ENCODE measurements at places on chromosomes 16 and 17. TPM values are rescaled to one million over a fixed set of nuclear protein-coding genes. Genes with fewer than 3 reads are reported as not detected.

- no peak for DNase-seq
Observed at GRCh38 chr17:1725642-1726511, 1.4 kb downstream of the WDR81 start.

DNA sequence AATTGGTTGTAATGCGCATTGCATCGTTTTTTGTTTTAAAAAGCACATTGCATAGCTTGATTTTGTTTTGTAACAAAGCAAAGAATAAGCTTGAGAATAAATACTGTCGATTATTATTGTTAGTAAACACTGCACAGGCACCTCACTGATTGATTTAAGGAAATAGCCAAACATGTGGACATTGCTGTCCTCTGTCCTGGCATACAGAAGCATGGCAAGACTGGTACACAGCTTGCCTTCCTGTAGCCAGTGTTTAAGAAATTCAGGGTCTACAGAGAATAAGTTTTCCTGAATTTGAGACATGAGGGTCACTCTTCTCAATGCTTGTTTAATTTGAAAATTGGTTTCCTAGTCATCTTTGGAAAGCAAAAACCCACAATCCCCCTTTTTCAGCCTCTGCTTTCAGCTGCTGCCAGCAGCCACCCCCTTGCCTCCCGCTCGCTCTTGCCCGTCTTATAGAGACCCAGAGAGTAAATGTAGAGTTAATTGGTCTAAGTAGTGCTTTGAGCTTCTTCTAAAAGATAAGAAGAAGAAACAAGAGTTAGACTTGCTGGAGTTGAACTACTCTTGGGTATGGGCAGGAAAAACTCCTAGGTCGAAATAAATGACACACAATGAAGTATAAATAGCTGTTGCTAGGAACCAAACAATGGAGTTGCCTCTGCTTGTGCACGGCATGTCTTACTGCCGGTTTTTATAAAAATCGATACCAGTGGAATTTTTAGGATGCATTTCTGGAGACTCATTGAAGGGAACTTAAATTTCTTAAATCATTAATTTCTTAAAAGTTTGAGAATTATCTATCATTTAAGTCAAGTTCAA, 116.6 kb downstream of the MRTFB start:
- DNase-seq: no peak

GRCh38 chr16:56852401-56852730, 12.6 kb upstream of the SLC12A3 start:
- no peak for DNase-seq

DNA sequence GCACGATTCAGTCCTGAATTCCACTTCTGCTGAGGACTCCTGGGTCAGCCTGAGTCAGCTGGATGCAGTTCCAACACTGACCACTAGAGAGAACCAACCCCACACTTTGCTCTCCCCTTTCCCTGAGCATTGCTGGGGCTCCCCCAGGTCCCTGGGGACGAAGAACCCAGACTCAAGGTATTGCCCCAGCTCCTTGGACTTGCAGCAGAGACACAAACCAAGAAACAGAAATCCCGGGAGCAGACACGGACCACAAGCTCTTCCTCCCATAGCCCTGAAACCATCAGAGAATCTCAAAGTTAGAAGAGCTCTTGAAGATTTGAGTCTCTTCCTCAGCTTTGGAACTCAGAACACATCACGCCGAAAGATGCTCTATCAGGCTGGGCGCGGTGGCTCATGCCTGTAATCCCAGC, 678 bp upstream of the GH1 start:
- peak; percentile 44 for DNase-seq

FAM171A2 gene
- 1.2 TPM for total RNA-seq
